ENCODE measurements at places on chromosomes 16 and 17. TPM values are rescaled to one million over a fixed set of nuclear protein-coding genes. Genes with fewer than 3 reads are reported as not detected.

Gene TRPV2
- 40.8 TPM for total RNA-seq

Gene FN3KRP
- total RNA-seq: 27.2 TPM

Gene ABCA10
- 1.2 TPM for total RNA-seq

Gene XYLT1
- total RNA-seq: 8.5 TPM

Gene SLFN12L
- total RNA-seq: 0.12 TPM

Gene CDK3
- total RNA-seq: 0.92 TPM

Gene SOX8
- total RNA-seq: 1.4 TPM

Gene CCDC200
- total RNA-seq: not detected

Gene PDILT
- not detected for total RNA-seq

Gene KRTAP9-8
- not detected for total RNA-seq

Gene NHERF1
- total RNA-seq: 30.1 TPM

Gene FBXW10
- total RNA-seq: under 0.01 TPM

Gene SMIM22
- total RNA-seq: not detected

Gene OR1A1
- not detected for total RNA-seq

Gene ZFPM1
- total RNA-seq: 1.7 TPM

Gene SDR42E1
- under 0.01 TPM for total RNA-seq
